ENCODE measurements at places on chromosomes 7 and 10.

GRCh38 chr7:107694386-107694785 lies 33.8 kb downstream of the SLC26A4 start:
- no peak for DNase-seq

DNA sequence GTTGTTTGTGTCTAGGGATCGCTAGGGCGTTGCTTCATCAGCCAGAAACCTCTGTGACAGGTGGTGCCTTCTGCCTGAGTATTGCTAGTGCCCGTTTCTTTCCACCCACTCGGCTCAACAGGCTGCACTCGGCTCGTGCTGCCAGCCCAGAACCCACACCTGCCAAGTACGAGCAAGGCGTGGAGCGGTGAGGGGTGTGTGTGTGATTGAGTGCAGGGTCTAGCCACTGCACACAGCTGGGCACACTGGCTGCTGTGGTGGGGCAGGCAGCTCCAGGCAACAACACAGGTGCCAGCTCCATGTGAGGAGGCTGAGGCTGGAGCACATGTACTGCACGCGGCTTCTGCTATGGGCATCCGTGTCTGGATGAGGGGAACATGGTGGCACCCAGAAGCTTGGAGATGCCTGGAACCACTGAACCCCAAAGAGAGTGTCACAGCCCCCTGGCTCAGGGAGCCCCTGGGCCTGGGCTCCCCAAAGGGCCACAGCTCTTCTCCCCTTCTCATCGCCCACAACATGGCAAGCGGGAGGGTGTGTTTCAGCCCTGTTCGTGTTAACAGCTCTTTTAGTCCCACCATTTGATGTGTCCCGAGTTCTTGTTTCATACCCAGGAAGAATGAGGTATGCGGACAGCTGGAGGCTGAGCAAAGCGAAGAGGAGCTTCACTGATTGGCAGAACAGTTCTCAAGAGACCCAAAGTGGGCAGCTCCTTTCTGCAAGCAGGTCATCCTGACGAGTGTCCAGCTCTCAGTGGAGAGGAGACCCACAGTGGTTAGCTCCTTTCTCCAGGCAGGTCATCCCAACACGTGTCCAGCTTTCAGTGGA lies 78.1 kb downstream of the HDAC9 start:
- DNase-seq = no peak

- no peak for DNase-seq
Measured at GRCh38 chr10:45152726-45153125, 152.0 kb downstream of the ZNF22 start.

- no peak for DNase-seq
Measured at GRCh38 chr10:70918851-70919530, 30.6 kb upstream of the PCBD1 start.

GRCh38 chr7:52995676-52996075 lies 39.8 kb upstream of the POM121L12 start:
- no peak for DNase-seq

Measured in stimulated activated CD8-positive, alpha-beta memory T cell treated with anti-CD3 and anti-CD28 coated beads, Interleukin-4, amount 100 ng/mL, for 1 hour (primary cell).